AG04449 (cell line): ENCODE measurements at places on chromosomes 2 and 18.

DNA sequence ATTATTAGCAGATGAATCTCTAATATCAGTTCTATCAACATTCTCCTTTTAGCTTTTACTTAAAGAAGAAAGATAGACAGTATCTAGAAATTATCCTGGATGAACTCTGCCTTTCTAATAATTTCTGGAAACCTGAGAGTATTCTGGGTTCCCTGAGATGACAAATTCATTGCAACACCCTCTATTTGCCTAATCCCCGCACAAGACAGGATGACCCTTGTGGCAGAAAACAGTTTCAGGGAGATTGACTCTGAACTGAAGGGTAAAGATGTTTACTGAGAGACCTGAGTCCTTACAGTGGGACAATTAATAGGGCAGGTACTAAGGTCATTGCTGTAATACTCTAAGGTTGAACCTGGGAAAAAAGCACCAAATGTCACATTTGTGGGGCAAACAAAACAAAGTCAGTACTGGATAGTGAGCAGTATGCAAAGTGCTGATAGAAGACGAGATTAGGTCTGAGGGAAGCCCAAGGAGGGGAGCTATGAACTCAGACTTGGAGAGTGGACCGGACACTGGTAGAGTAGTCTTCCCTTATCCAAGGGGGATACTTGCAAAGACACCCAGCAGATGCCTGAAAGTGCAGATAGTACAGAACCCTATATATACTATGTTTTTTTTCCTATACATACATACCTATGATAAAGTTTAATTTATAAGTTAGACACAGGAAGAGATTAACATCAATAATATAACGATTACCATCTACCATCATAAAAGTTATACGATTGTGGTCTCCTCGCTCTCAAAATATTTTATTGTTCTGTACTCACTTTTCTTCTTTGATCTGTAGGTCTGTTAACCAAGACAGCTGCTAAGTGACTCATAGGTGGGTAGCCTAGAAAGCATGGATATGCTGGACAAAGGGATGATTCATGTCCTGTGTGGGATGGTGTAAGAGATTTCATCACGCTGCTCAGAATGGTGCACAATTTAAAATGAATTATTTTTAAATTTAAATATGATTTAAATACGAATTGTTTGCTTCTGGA lies 148.3 kb upstream of the KLHL14 start:
- peak; percentile 58 for DNase-seq

- DNase-seq = no peak
These were observed 256.9 kb downstream of the DCC start for GRCh38 chr18:52596748-52597435.

GRCh38 chr18:35620765-35621164 lies 39.2 kb downstream of the GALNT1 start:
- no peak for DNase-seq

DNA sequence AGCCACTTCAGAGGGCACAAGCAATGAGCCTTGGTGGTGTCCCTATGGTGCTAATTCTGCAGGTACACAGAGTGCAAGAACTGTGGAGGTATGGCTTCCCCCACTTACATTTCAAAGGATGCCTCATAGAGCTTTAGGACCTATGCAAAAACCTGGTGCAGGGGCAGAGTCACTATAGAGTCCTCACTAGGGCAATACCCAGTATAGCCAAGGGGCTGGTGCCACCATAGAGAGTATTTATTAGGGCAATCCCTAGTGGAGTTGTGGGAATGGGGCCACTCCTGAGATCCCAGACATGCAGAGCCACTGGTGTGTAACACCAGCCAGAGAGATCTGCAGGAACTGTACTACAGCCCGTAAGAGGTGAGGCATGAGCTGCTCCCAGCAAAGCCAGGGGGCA lies 312.2 kb downstream of the SLC4A3 start:
- no peak for DNase-seq

- no peak for DNase-seq
These were observed 78.1 kb upstream of the ETAA1 start for GRCh38 chr2:67318993-67319481.

DNA sequence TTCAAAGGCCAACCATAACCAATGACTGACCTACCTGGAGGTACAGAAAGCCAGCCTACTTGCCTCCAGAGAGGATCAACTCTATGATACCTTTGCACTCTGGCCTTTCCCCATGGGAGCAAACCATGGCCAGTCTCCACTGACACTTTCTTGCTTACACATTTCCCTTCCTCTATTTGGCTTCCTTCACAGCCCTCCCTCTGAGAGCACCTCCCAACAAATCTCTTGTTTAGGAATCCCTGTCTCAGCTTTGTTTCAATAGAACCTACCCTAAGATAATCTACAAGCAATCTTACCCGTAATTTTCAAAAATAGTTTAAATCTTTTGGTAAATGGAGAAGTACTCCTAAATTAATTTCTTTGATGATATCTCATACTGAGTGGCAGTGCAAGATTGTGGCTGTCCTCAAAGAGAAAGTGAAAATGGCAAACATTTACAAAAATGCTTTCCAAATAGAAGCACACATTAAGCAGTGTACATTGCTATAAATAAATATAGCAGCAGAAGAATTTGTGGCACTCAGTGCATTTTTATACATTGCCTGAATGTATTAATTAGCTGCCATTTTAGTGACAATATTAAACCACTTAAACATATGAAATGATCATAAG lies 140.6 kb downstream of the CCDC148 start:
- no peak for DNase-seq

GRCh38 chr2:147756069-147756468 lies 88.8 kb upstream of the ACVR2A start:
- no peak for DNase-seq

- no peak for DNase-seq
These were observed 266.6 kb downstream of the TFCP2L1 start for GRCh38 chr2:121018136-121019061.

- no peak for DNase-seq
These were observed 263.2 kb downstream of the TGIF1 start for GRCh38 chr18:3713166-3713565.

GRCh38 chr2:19035238-19035637 lies 323.2 kb downstream of the OSR1 start:
- no peak for DNase-seq

DNA sequence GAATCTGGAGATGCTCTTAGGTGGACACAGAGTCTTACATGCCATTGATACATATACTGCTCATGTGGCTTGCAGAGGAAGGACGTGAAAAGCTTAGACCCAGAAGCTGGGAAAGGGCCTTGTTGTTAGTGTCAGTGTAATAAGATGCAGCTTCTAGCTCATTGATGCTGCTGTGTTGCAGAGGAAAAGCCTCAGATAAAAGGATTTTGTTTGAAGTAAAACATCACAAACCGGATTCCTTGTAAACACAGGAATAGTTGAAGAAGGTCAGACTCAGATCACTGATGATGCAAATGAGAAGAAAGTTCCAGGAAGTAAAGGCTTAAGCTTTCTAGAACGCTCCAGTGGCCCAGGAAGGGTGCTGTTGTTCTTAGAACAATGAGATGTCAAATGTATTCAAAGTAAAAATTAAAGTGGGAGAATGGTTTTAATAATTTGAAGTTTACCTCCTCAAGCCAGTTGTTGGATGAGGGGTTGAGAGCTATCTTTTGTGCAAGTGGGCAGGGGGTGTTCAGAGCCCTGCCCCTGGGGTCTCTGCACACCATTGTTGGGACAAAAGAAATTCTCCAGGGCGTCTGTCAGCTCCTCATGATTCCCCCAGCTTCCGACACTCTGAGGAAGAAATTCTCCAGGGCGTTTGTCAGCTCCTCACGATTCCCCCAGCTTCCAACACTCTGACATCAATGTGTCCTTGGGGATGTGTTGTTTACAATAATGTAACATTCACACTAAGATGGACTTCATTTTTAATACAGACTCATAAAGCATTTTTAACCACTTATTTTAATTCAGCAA lies 61.3 kb upstream of the CHMP1B start:
- DNase-seq = no peak

DNA sequence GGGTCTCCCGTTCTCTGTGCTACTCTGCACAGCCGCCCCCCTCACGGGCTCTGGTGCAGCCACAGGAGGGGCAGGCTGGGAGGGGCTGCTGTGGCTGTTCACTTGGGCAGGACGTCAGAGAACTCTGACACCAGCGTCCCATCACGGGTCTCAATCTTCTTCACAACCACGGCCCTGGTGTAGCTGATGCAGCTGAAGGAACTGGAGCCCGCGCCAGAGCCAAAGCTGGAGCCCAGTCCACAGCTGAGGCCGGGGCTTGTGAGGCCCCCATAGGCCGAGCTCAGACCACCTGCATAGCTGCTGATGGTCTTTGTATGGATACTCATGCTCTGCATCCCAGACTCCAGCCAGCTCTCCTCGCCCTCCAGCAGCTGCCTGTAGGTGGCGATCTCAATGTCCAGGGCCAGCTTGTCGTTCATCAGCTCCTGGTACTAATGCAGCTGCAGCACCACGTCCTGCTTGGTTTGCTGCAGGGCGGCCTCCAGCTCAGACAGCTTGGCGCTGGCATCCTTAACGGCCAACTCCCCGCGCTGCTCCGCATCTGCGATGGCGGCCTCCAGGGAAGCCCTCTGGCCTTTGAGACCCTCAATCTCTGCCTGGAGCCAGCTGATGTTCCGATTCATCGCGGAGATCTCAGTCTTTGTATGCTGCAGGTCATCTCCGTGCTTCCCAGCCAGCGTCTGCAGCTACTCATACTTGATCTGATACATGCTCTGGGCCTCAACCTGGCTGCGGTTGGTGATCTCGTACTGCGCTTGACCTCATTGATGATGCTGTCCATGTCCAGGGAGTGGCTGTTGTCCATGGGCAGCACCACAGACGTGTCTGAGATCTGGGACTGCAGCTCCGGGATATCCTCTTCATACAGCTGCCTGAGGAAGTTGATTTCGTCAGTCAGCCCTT lies 7.4 kb upstream of the DUSP19 start:
- DNase-seq = no peak
